Effector memory CD4-positive, alpha-beta T cell (primary cell): ENCODE measurements at places on chromosomes 2 and 18.

GRCh38 chr2:190698895-190699294, 50.0 kb downstream of the NAB1 start:
- DNase-seq = no peak

DNA sequence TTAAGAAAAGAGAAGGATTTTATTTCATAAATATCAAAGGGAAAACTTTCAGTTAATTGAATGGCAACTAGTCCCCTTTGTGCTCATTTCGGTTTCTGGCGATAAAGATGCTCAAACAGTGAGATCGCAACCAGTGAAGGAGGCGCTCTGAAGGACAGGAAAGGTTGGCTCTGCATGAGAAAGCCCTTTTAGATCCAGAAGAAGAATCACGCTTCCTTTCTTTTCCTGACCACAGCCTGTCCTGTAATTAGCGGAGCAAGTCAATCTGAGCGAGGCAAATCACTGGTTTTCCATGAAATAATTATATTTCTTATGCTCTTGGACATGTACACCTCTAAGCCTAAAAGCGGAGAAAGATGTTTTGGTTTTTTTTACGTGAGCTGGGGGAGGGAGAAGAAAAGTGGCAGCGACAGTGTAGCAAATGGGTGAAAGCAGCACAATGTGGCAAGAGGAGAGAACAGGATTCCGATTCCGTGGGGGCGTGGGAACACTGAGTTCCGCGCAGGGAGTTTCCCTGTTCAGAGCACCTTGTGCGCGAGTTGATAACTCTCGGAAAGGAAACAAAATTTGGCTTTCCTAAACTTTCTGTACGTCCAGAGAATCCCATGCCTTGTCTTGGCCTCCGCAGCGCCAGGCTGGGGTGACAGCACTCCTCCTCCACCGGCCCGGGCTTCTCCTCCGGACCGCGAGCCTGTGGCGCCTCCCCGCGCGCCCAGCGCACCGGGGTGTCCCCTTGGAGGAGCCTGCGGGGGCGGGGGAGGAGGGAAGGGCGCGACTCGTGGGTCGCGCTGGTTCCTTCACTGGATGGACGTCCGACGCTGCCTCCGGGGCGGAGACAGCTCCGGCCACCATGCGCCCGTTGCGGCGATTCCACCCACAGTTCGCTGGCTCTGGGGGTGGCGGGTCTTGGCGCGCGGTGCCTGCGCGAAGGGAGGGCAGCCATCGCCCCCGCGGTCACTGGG, 620 bp upstream of the SLC9A2 start:
- no peak for DNase-seq

GRCh38 chr2:161814008-161814660, 189.9 kb downstream of the SLC4A10 start:
- DNase-seq = no peak

- no peak for DNase-seq
Measured at GRCh38 chr18:75003039-75003438, 205.9 kb downstream of the PTGR3 start.

DNA sequence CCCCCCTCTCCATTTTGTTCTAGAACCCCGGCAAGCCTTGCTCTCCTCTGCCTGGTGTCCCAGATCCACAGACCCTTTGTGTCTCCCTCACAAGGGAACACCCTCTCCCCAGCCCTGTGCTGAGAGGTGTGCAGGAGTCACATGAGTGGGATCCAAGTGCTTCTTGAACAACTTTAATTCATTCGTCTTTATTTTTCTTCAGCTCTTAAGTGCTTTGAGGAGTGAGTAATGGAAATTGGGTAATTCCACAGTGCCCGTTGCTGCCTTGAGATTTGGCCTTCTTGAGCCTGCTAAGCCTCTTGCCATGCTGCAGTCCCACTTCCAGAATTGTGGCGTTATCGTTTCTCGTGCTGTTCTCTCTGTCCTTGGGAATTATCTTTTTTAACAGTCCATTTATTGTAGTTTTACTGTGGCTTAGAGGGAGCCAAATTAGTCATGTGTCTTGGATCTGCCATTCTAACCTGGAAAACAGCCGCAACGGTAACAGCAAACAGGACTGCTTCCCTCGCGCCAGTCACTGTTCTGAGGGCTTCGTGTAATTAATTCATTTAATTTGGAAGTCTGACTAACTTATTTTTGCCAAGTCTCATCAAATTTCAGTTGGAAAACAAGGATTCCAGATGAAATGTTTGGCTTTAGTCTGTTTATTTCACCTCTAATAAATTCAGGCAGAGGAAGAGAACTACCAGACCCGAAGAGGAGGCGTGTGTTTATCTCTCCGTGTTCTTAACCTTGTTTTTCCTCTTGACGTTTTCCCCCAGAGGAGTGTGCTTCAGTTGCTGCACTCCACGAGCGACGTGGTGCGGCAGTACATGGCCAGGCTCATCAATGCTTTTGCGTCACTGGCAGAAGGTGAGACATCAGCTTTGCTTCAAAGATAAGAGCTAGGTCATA, 72.0 kb downstream of the ARMC9 start:
- DNase-seq = no peak

GRCh38 chr2:51483720-51484119, 451.8 kb upstream of the NRXN1 start:
- DNase-seq = no peak

DNA sequence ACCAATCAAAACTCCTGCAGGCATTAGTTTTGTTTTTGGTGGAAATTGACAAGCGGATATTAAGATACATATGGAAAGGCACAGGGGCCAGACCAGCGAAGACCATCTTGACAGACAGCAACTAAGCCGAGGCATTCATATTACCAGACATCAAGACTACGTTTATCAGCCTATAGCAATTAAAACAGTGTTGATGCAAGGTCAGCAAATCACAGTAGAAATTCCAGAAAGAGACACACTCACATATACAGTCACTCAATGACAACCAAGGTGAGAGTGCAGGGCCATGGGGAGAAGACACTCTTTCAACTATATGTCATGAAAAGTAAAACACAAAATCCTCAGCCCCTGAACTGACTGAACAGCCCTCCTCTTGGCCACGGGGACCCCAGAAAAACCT, 164.6 kb downstream of the TPO start:
- no peak for DNase-seq

GRCh38 chr2:156343096-156343939, 10.8 kb upstream of the NR4A2 start:
- no peak for DNase-seq
